Left renal cortex interstitium (tissue), 4 donors: ENCODE measurements at places on chromosomes 5 and 9. TPM values are rescaled to one million over a fixed set of nuclear protein-coding genes. Genes with fewer than 3 reads are reported as not detected.

Gene CD74
- 343 TPM for polyA plus RNA-seq

Gene C9orf50
- polyA plus RNA-seq, result 0.91 TPM

Gene CTXN3
- not detected for polyA plus RNA-seq

Gene ZNF658
- polyA plus RNA-seq, result 14.6 TPM

Gene MAP1B
- polyA plus RNA-seq, result 12.3 TPM

Gene ADAMTS12
- polyA plus RNA-seq, result 14.6 TPM

DNA sequence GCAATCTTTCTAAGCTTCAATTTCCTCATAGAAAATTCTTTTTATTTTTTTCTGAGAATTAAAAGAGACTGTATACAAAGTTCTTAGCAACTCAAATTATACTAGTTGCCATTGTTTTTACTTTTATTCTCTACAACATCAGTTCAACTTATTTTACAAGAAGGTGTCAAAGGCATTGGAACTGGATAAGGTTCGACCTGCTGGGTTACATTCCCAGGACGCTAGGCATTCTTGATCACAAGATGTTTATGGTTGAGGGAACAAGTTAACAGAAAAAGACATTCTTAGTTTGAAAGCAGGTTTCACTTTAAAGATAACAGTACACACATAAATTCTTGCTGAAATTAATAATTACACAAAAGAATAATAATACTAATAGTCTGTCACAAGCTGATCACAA, 163.5 kb upstream of the SNX2 start:
- DNase-seq, result no peak

DNA sequence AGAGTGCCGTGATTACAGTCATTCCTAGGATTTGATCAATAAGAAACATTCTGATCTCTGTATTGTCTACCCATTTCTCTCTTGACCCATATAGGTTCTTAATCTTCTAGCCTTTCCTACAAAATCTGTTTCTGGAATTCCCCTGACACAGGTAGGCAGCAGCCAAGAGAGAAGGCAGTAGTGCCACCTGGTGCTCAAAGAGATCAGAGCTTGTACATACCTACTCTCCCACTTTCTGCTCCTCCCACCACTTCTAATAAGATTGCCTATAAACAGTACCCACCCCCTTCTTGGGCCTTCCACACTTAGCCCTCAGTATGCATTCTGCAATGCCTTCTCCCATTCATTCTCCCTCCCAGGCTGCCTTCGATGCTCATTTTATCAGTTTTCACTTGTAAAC, 117.4 kb upstream of the RORB start:
- peak; percentile 4 for DNase-seq

GRCh38 chr5:107867266-107867665, 196.5 kb upstream of the EFNA5 start:
- DNase-seq, result no peak

DNA sequence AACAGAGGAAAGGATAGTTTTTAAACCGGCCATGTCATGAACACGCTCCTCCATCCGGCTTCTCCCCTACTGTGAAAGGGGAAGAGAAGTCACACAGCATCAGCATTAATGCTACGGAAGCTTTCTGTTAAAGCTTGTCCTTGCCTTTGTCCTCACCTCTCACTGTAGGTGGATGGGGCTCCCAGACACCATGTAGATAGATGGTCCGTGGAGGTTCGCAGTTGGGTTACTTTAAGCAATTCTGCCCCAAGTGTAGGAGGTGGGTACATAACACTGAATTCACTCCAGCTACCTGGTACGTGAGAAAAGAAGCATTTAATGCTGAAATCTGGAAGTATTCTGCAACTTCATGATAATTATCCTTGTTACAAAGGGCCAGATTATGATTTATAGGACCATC, 165.8 kb downstream of the BAAT start:
- no peak for DNase-seq

DNA sequence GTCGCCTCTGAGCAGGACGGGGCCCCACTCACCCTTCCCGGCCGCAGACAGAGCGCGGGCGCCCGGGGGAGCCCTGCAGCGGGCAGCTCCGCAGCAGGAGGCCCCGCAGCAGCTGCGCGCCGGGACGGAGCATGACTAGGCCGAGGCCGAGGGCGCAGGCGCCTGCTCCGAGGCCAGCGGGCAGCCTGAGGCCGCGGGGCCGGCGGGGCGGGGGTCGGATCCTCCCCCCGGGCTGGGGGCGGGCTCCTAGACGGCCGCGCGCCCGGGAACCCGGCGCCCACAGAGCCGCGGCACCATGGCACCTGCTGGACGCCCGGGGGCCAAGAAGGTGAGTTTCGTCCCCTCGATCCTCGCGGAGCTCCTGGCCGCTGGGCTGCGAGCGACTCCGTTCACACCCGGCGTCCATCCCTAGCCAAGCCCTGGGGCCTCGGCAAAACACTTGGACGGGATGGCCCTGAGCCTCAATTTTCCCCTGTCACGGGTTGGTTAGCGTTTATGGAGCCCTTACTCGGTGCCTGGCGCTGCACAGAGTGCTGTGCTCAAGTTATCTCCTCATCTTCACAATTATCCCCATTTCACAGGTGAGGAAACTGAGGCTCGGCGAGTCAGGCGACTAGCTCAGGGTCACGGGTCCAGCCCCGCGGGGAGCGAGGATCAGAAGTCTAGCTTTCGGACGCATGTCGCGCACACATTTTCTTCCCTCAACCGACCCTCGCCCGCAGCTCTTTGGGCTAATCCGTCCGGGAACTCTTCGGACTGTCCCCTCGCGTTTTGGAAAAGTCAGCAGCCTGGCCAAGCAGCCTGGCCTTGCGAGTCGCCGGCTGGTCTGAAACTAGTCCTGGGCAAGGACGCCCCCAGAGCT, at the start of the genes BHMT2 and DMGDH:
Gene BHMT2, plus strand, starts transcription at position 280 of the 862 bp plus-strand sequence. Its CDS starts 16 bp downstream, at position 296.
Gene DMGDH, minus strand, starts transcription at position 187 of the 862 bp plus-strand sequence. Its CDS starts 54 bp downstream, at position 133.
- no peak for DNase-seq

- no peak for DNase-seq
Measured at GRCh38 chr9:98501819-98502218, 206.9 kb downstream of the GABBR2 start.

DNA sequence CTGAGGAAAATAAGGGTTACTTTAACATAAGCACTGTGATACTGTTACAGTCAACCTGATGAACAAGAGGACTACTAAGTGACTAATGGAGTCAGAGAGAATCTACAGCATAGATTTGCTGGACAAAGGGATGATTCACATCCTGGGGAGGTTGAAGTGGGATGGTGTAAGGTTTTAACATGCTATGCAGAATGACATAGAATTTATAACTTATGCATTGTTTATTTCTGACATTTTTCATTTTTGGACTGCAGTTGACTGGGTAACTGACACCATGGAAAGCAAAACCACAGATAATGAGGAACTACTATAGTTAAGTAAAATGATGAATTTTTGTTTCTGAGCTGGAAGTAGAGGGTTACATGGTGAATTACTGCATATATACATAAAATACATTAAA, 389.2 kb downstream of the MAT2B start:
- no peak for DNase-seq

DNA sequence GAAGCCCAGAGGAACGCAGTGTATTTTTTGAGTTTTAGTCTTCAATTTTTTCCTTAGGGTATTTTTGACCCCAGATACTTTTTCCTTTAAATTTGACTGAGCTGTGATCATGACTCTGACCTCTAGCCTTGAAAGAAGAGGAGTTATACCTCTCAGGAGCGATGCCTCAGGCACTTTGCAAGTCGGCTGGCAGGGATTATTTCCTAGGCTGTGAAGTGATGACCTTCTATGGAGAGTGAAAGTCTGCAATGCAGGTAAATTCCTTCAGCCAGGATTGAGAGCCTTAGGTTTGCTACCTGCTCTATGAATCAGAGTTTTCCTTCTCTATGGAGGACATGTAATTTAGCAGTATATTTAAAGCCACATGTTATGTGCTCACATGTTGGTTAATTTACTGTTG, 10.8 kb upstream of the NUDT12 start:
- DNase-seq, result no peak

- no peak for DNase-seq
Measured at GRCh38 chr9:120712539-120713031, 1.7 kb downstream of the MEGF9 start.

GRCh38 chr9:108615152-108615551, 240.6 kb downstream of the ACTL7B start:
- no peak for DNase-seq

DNA sequence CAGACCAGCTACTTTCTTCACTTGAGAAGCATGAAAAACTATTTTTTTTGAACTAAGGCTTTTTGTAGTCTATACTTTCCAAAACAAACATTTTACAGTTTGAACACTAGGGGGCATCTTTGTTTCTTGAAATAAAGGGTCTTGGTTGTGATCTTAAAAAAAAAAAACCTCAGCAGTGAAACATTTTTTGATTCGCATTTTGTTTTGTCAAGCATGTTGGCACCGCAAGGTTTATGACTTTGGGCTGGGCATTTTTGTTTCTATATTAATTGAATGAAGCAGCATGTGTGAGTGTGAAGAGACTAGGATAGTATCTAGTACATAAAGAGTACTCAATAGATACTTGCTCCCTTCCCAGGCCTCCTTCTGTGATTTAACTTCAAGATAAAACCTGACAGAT, 31.6 kb upstream of the ACOT12 start:
- DNase-seq, result peak; percentile 15

DNA sequence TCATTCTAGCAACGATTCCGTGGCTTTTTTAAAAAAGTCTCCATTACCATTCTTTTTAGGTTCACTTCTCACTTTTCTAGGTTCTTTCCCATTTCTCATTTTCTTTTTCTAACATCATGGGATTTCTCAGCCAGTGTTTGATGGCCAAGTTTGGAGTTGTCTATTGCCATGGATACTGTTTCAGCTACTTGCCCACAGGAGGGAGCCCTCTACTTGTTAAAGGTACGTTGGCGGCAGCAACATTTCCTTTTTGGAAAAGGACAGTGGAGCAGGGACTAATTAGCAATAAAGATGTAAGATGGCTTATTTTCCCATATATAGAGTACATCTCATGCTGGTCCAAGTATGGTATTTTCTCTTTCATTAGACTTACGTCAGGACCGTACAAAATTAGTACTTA, 2257.5 kb upstream of the C9orf72 start:
- DNase-seq, result no peak

DNA sequence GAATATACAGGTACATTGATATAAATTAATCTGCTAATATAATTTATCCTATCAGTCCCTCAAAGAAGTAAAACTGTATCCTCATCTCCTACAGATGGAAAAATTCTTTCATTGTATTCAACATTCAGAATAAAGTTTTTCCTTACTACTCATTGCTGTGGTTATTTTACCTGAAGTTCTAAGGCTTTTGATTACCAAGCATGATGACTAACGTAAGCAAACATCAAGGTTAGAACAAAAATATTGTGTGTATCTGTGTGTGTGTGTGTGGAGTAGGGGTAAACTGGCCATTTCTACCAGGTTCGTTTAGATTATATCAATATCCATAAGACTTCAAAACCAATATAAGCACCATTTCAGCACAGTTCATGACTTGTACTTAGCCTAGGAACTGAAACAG, 560.7 kb upstream of the TRPC7 start:
- no peak for DNase-seq

DNA sequence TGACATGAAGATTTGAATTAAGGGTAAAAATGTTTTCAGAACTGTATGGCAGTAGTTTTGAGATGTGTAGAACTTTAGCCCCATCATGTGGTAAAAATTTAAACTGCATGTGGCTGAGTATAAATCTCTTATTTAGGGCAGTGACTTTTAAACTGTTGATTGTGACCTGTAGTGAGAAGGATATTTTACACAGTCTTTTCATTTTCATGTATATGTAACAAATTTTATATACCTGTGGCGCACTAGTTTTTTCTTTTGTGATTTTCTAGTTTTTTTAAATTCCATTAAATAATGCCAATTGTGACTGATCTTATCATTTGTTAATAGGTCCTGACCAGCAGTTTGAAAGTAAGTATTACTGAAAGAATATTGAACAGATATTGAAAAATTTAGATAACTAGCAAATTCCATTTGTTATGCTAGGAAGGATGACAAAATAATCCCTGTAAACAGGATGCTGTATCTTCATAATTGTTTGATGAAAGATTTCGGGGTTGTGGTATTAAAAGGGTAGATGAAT, 47.2 kb downstream of the GPBP1 start:
- DNase-seq, result peak; percentile 44

- DNase-seq, result no peak
Measured at GRCh38 chr5:173338380-173339015, 10.3 kb upstream of the STC2 start.

DNA sequence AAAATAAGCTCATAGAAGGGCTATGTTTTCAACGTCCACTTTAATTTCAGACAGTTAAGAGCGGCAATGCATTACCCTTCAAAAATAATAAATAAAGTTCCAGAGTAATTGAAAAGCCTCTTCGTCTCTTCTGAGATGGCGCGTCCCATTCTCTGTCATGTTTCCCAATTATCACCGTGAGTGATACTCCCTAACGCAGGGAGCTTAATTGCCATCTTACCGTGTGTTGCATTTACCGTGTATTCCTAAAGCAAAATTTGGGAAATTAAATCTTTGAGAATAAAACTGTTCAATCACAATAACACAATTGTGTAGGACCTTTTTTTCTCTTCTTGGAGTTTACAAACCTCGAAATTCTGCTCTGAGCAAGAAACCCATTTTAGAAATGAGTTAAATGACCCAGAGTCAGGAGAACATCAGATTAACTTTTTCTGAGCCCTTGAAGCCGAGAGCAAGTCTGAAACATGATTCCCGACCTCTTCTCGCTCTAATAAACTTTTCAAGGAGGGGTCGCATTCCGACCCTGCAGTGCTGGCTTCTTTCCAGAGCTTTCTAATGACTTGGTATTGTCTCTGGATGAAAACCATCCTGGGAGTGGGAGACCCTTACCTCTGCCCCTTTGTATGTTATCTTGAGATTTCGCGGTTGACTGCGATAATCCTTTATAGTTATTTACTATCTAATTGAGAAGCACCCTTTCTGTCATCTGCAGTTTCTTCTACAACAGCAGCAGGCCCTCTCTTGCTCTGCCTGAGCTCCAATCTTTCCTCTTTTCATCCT, 251.5 kb downstream of the FSTL4 start:
- DNase-seq, result peak; percentile 83

- DNase-seq, result no peak
Measured at GRCh38 chr5:155822177-155822576, 504.8 kb upstream of the SGCD start.

DNA sequence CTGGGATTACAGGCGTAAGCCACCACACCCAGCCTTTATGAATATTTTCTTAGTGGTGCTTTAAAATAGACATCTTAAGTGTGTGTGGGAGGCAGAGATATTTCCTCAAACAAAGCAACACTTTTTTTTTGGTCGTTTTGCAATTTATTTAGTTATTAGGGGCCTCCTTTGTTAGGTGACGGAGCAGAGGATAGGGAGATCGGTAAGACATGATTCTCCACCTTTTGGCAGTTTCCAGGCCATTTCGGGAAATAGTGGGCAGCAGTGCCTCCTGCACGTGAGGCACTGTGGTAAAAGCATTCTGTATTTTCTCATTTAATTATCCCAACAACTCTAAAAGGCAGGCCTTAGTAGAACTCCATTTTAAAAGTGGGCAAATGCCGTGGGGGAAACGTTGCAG, 1.9 kb downstream of the OCLN start:
- no peak for DNase-seq

DNA sequence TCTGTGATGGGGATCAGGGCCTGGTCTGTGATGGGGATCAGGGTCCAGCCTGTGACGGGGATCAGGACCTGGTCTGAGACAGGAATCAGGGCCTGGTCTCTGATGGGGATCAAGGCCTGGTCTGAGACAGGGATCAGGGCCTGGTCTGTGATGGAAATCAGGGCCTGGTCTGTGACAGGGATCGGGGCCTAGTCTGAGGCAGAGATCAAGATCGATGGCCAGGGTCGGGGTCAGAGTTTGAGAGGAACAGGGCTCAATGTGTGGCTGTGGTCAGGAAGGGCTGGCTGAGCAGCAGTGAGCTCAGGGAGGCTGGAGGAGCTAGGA, 33.8 kb upstream of the TMEM250 start:
- no peak for DNase-seq

- no peak for DNase-seq
Measured at GRCh38 chr5:61053937-61054336, 108.3 kb downstream of the SMIM15 start.
